Fibroblast of villous mesenchyme (primary cell): ENCODE measurements at places on chromosomes 11 and 22. TPM values are rescaled to one million over a fixed set of nuclear protein-coding genes. Genes with fewer than 3 reads are reported as not detected.

TPP1 gene
- 98.4 and 110 TPM in 2 replicates for total RNA-seq

DNA sequence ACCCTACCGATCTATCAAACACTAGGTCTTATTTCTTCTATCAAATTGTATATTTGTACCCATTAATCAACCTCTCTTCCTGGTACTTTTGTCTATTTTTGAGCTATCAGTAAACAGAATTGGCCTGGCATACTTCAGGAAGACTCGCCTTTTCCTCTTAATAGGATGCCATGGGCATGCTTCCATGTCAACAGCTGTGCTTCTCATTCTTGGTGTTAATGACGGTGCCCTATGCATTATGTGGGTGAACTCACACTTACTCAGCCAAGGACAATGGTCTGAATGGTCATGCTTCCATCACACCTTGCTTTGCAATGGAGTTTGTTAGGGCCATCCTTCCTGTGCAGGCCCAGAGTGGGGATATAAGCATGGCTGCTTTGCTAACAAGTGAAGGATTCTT is 521.8 kb downstream of the MIAT start:
- DNase-seq, result no peak

OR5B12 gene
- total RNA-seq, result not detected in 2 replicates

ANKRD49 gene
- total RNA-seq, result 11.0 and 14.2 TPM in 2 replicates

GRCh38 chr11:67525275-67525976 is 2.2 kb upstream of the CABP2 start:
- DNase-seq, result no peak

- no peak for DNase-seq
Observed at GRCh38 chr11:50078001-50078400, 45.3 kb downstream of the OR4C45 start.

- no peak for DNase-seq
Observed at GRCh38 chr11:76661834-76662434, 8.6 kb downstream of the LRRC32 start.

DNA sequence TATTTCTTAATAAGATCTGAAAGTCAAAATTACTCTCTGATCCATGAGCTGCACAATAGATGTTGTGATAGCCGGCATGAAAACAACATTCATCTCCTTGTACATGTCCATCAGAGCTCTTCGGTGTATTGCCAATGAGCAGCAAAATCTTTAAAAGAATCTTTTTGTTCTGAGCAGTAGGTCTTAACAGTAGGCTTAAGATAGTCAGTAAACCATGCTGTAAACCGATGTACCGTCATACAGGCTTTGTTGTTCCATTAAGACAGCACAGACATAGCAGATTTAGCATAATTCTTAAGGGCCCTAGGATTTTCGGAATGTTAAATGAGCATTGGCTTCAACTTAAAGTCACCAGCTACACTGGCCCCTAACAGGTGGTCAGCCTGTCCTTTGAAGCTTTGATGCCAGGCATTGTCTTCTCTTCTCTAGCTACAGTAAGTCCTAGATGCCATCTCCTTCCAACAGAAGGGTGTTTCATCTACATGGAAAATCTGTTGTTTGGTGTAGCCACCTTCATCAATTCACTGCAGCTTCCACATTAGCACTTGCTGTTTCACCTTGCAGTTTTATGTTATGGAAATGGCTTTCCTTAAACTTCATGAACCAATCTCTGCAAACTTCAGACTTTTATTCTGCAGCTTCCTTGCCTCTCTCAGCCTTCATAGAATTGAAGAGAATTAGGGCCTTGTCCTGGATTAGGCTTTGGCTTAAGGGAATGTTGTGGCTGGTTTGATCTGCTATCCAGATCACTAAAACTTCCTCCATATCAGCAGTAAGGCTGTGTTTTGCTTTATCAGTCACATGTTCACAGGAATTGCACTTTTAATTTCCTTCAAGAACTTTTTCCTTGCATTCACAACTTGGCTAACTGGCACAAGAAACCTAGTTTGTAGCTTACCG is 28.4 kb downstream of the RRP8 start:
- DNase-seq, result no peak

DNA sequence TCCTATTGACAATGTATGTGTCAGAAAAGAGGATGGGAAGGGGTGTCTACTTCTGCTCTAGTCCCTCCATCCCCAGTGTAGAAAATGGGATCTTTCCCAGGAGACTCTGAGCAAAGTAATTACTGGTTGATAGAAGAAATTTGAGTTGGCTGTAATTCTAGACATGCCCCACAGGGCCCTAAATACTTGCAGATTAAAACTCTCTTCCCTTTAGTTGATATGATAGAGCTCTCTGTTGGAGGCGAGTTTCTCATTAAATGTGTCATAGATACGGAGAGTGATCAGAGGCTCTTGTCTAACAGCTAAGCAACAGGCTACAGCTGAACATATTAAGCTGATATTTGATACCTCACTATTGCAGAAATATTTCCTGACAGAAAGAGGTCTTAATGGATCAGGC is 32.9 kb downstream of the OR52E1 start:
- no peak for DNase-seq

DNA sequence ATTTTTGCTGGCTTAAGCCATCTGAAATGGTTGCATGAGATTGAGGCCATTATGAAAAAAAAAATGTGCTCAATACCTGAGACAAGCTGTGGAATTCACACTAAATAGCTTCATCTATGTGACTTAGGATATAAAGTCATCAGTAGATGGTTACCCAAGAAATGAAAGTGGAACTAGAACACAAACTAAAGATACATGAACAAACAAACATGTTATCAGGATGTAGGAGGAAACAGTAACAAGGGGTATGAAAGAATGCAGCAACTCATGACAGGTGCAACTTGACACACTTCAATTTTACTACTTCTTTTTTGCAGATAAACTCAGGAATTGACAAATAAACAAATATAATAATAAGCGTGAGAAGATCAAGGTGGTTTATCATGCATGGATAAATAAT is 155.0 kb downstream of the WT1 start:
- DNase-seq, result no peak

GRCh38 chr11:92607969-92608722 is 361.3 kb upstream of the MTNR1B start:
- DNase-seq, result no peak

DNA sequence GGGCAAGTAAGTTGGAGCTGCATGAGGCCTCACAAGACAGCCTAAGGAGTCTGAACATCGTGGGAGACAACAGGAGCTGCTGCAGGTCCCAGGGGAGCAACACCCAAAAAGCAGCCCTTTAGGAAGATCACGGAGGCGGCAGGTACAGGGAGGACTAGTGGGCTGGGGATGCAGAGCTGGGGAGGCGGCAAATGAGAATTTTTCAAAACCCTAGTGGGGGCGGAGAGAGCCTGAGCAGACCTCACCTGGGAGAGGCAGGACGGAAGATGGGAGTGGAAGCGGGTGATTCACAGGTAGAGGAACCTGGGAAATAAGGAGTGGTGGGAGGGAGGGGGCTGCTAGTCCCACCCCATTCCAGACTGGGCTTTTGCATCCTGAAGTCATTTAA is 42.1 kb downstream of the DKK3 start:
- DNase-seq, result no peak

DNA sequence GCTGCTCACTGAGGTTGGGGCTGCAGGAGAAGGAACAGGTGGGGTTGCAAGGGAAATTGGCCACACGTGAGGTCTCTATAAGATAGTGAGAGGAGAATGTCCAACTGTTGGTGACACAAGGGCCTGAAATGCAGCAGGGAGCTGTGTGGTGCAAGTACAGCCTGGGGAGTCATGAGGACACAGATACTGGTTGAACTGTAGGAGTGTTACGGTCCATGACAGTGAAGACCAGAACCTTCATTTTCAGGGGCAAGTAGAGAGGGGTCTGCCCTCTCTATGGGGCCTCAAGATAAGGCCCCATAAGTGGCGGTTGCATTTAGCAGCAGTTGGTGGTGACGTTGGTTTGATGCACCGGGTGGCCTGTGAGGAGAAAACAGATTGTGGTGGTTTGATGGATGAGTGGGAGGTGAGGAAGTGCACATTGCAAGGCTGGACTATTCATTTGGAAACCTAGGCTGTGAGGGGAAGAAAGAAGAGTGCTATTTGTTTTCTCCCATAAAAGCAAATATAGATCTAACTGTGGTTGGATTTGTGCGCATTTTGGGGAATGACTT is 39.4 kb downstream of the MICAL2 start:
- peak; percentile 44 for DNase-seq

DNA sequence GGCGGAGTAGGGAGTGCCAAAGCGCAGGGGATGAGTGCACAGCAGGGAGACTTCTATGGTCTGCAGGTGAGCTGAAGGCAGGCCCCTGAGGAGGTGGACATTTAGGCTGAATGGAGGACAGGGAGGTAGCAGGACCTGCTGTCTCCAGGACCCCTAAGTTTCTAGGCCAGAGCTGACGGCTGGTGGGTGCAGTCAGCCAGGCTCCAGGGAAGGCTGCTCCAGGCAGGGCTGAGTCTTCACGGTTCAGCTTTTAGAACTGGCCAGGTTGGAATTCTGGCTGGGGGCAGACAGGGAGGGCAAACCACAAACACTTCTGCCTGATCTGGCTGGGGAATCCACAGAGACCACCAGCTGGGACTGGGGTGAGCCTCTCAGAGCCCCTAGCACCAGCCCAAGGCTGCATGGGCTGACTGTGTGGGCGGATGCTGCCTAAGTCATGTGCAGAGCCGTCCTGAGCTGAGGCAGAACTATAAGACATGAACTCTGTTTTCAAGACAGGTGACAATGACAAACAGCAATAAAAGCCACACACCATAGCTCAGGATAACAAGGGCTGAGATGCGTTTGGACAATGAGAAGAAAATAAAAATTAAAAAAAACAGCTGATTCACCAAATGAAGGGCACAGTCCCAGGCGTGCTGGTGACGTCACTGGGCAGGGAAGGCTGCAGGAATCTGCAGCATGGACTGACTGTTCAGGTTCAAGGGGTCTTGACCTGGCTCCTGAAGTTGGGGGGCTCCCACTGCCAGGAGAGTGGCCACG is 10.4 kb upstream of the MALAT1 start:
- peak; percentile 85 for DNase-seq

- no peak for DNase-seq
Observed at GRCh38 chr11:119052163-119052814, 4.7 kb downstream of the HYOU1 start.

HTR3B gene
- total RNA-seq, result not detected in 2 replicates

KRTAP5-9 gene
- 0.32 TPM in 1 of 2 replicates, not detected in the other for total RNA-seq

LAMTOR1 gene
- 155 and 174 TPM in 2 replicates for total RNA-seq

DNA sequence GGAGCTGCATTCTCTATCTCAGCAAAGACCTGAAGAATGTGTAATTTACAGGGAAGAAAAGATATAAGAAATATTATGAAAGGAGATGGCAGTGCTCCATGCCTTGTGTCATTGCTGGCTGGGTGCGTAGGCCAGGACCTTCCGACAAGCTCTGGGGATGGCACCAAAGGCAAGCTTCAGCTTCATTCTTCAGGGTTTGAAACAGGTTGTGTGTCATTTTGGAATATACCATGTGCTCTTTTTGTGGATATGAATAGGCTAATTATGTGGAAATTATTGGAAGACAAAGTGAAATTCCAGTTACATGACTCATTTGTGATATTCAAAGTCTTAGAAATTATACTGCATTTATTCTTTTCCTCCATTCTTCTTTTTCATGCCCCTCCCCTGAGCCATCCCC is 5.7 kb upstream of the KIRREL3 start:
- DNase-seq, result no peak

DNA sequence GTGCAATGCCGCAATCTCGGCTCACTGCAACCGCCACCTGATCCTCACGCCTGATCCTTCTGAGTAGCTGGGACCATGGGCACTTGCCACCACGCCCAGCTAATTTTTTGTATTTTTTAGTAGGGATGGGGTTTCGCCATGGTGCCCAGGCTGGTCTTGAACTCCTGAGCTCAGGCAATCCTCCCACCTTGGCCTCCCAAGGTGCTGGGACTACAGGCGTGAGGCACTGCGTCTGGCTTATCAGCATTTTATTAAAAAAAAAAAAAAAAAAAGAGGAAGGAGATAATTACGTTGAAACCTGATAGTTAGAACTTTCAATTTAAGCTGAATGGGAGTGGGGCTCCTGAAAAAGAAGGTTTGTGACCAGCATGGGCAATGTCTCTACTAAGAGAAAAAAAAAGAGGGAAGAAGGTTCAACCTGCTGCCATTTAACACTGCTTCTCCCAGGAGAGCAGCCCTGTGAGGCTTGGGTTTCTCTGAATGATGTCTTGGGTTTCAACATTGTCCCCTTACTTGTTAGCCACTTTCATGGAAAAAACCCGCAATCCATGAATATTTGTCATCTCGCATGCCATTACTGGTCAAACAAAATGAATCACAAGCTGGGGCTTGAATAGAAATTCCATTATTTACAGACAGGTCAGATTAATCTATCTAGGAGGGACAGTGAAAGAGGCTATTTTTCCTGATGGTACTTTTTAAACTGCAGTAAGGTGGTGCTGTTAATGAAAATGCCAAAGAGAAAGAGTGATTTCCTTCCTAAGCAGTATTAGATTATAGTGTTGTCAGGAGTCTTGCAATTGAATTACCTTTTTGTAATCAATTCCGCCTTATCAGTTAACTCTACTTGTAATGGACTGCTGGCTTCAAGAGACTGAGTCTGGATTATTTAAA is 72.5 kb downstream of the PACS1 start:
- no peak for DNase-seq

DNA sequence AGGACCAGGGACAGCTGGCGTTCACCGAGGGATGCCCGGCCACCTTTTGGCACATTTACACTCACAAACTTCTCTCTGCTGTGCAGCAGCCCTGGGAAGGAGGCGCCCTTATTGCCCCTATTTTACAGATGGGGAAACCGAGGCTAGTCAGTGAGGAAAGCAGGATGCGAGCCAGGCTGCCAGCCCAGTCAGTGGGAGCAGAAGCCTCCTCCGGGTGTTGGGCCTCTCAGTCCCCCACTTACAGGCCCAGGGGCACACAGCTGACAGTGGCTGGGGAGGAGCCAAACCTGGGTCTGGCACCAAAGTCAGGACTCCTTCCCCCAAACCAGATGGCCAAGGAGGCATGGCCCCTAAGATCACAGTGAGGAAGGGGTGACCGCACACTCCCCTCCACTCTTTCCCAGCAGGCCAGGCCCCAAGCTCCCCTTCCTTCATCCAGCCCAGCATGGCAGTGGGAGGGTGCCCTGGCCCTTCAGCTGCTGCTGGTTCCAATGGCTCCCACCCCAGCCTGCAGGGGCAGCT is 121.4 kb upstream of the ANO1 start:
- DNase-seq, result no peak

DNA sequence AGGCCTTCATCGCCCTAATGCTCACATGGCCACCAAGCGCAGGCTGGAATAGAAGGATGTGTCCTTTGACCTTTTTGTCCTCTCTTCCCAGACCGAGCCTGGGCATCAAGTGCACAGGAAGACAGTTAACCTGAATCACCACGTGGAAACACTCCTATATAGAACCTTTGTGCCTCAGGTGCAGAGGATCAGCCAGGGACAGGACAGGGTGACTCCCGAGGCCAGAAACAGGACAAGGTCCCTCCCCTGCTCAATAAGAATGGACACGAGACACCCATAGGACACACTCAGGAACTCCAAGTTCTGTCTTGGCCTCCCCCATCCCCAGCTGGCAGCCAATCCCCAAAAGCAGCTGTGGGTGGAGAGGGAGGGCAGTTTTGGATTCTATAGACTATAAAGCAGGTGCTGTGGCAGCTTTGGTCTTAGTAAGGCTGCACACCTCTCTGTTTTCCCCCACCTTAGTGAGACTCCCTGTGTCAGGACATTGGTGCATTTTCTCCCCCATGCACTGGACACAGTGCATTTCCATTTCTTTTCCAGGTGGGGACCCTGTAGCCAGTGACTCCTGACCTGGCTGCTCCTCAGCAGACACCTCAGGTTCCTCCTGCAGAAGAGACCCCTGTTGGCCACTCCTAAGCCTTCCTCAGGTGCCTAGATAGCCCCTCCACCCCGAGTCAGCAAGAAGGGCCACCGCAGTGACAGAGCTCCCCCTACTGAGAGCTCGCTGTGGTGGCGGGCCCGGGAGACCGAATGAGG is 43.6 kb upstream of the POU2AF1 start:
- DNase-seq, result peak; percentile 41

GRCh38 chr22:41526830-41527799 is 17.2 kb downstream of the POLR3H start:
- DNase-seq, result peak; percentile 39

TREH gene
- total RNA-seq, result not detected in 2 replicates
